Neural crest cell (in vitro differentiated cells): ENCODE measurements at places on chromosomes 7 and 10.

DNA sequence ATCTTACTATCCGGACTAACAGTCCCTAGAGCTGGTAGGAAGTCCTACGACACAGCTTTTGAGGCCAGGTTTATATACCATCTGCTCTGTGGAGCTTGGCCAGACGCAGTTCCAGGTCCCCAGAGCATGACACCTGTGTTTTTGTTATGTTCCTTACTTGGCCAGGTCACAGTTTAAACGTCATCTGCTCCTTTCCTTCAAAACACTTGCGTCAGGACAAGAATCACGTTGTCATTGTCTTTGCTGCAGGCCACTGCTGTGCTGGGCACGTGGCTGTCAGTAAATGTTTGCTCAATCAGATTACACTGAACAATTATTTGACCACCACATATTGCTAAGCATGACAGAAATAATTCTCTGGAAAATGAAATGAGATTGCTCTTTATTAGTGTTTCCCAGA, 23.9 kb downstream of the SLC18A2 start:
- no peak for DNase-seq

- no peak for DNase-seq
These were observed 212.6 kb upstream of the HABP2 start for GRCh38 chr10:113340282-113340681.

GRCh38 chr7:7183061-7183837, 905 bp downstream of the C1GALT1 start:
- DNase-seq: no peak

GRCh38 chr10:68301790-68302502, 29.9 kb upstream of the HNRNPH3 start:
- DNase-seq: no peak

DNA sequence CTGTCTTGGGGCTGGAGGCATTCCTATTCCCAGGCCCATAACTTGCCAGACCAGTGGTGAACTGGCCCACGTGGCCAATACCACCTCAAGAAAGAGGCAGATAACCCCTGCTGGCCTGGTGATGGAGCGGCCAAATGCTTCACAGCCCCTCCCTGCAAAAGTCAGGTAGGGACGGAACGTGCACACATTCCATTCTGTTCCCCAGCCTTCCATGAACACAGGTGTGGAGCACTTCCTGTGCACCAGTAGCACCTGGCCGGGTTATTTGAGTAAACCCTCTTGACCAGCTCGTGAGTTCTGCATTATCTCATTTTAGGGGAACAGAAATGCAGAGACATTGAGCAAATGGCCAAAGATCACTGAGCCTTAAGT, 134.4 kb downstream of the SH3PXD2A start:
- no peak for DNase-seq

- DNase-seq: no peak
These were observed 2.7 kb downstream of the DLX5 start for GRCh38 chr7:97021747-97022490.

- no peak for DNase-seq
These were observed 61.0 kb downstream of the VTI1A start for GRCh38 chr10:112507988-112508387.

- no peak for DNase-seq
These were observed 17.0 kb upstream of the TIAL1 start for GRCh38 chr10:119613741-119614140.

DNA sequence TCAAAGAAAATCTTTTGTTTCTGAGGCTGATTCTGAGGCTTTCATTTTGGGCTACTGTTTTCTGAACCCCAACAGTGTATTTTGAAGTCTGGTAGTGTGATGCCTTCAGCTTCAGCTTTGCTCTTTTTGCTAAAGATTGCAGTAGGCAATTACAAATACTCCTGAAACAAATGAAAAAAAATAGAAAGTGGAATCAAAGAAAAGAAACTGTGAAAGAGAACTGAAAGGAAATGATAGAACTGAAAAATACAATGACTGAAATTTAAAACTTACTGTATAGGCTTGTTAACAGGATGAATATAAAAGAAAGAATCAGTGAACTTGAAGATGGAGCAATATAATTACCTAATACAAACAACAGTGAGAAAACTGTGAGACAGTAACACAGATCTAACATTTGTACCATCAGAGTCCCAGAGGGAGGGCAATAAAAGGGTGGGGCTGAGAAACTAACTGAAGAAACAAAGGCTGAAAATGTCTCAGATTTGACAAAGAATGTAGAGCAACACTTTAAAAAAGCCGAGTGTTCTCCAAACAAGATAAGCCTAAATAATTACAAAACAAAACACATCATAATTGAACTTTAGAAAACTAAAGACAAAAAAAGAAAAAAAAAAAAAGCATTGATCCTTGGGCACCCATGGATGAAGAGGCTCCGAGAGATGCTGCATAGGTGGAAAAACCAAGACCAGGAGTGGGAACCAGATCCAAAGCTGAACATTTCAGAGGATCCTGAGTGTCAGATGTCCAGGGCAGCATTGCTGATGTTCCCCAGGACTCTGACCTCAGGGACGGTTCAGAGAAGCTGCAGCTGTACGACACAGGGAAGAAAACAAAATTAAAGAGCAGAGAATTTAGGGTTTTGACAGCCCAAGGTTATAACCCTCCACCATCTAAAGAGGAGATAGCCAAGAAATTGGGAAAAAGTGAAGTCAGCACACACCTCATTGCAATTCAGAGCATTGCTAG, 223.2 kb upstream of the IGFBP3 start:
- no peak for DNase-seq

DNA sequence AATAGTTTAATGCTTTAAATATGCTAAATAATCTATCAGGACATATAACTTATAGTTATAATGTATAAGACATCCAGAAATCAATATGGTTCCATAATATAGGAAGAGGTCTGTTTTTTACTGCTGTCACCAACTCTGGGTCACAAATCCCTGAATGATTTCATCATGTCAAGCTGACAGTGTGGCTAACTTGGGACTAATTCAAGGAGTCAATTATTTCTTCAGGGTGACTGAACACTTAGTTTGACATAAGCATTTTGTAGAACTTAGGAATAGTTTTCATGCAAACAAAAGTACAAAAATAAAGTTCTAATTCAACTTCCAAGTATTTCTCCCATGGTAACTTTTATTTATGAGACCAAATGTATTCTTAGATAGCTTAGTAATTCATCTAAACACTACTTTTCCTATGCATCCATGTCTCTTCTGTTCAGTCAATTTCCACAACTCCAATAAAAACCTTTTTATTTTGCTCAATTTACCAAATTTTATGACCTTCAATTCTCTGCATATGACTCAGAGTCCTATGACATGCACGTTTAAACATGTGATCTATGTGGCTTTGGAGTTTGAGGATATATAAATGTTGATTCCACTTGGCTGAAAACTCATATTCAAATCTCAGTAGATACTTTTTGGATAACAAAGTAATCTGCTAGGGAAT, 40.3 kb upstream of the GNAT3 start:
- no peak for DNase-seq

DNA sequence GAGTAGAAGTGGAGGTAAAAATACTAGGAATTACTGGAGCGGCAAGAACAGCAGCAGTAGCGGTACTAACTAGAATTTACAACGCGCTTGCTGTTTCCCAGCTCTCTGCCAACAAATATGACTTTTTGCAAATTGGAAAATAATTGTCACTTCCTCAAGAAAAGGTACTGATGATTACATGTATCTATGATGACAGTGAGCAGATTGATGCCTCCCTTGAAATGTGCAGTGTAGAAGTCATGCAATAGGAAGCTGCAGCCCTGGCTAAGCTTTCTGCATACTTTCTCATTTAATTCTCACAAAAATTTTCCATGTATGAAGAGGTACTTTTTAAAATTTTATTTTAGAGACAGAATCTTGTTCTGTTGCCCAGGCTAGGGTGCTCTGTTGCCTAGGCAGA, 49.9 kb downstream of the ANK3 start:
- no peak for DNase-seq

GRCh38 chr10:124106241-124106879, 13.0 kb upstream of the CHST15 start:
- no peak for DNase-seq

GRCh38 chr10:78433076-78433595, 399.5 kb downstream of the RPS24 start:
- DNase-seq: no peak

GRCh38 chr10:128003521-128003920, 96.6 kb downstream of the PTPRE start:
- no peak for DNase-seq
